ENCODE measurements at places on chromosomes 6 and 20.

GRCh38 chr6:11172501-11173327, 59.8 kb downstream of the NEDD9 start:
- DNase-seq, result peak; percentile 82

DNA sequence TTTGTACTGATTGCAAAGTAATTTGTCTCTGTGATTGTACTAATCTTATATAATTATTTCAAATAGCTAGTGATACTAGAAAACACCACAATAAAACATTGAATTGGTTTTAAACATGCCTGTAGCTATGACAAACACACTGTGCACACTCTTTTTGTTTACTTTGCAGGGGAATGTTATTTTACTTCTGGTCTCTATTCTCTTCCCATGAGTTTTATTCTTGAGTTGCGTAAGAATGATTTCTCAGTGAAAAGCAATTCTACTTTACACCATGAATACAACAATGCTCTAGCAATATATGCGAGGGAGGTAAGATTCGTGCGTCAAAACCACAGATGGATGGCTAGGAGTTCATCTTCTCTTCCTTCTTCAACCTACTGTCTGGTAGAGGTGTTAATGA, 68.4 kb upstream of the PHACTR1 start:
- no peak for DNase-seq

- no peak for DNase-seq
Measured at GRCh38 chr20:57190536-57191264, 75.7 kb downstream of the BMP7 start.

- DNase-seq, result no peak
Measured at GRCh38 chr6:84340422-84340821, 113.0 kb upstream of the CEP162 start.

DNA sequence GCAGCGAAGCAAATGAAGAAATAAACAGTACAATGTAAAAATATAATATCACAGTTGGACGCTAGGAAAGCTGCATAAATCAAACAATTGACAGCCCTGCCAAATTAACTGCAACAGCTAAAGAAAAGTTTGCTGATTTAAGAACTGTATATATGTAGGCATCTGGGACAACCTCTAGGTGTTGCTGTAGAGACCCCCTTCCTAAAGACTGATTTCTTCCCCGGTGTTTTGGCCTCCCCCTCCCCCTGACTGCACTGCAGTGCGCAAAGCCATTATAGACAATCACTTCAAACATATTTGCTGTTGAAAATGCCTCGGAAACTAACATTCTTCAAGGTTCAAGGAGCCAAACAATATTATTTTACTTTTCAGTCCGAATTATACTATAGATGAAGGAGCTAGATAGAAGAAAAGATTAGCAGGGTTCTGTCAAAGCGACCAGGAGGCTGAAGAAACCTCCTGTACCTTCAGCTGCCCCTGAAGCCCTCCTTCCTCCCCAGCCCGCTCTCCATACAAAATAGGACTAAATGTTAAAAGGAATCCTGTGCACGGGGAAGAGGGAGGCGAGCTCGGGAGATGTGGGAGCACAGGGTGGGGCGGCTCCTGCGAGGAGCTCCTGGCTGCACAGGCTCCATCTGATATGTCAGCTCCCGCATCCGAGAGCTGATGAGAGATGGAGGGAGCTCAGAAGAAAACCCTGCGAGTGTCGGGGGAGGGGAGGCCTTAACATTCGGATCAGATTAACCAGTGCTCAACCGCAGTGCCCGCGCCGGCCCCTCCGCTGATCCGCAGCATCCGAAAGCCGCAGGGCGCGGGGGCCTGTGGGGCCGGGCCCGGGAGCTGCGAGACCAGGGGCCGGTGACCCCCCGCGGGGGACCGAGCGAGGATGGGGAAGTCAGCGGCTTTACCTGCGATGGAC, 822 bp downstream of the ELOVL4 start:
- peak; percentile 32 for DNase-seq

DNA sequence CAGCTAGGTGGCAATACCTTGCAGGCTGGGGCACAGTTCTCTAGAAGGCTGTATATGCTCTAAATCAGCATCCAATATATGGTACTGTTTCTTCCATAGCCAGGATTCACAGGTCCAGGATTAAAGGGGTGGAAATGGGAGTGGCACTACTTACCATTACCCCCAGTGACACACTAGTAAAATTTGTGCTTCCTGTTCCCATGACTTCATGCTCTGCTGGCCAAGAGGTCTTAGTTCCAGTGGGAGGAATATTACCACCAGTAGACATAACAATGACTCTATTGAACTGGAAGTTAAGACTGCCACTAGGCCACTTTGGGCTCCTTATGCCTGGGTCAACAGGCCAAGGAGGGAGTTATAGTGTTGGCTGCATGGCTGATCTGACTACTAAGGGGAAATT, 174.3 kb upstream of the TNFAIP3 start:
- DNase-seq, result no peak

- no peak for DNase-seq
Measured at GRCh38 chr20:61056116-61056515, 195.9 kb upstream of the CDH4 start.

- peak; percentile 70 for DNase-seq
Measured at GRCh38 chr20:45322952-45323383, 14.9 kb upstream of the MATN4 start.

DNA sequence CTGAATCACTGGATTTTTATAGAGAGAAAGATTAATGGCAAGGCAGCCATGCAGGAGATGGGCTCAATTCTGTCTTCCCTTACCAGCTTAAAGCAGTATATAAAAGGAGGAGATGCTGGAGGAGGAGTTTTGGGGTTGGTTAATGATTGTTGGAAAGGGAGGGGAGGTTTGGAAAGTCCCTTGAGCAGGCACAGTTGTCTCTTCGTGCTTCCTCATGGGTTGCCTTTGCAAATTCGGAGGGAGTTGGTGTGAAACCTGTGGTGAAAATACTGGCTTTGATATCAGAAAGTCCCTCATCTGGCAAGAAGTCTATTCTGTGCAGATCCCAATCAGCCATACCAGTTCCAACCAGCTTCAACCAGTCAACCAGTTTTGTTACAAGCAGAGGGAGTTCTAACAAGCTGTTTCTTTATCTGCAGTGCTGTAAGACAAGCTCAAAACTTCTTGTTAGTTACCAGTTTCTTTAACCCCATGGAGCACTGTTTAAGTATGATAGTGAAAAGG, 107.0 kb downstream of the HIVEP1 start:
- peak; percentile 76 for DNase-seq

- DNase-seq, result no peak
Measured at GRCh38 chr20:24405810-24406209, 63.6 kb upstream of the SYNDIG1 start.

- DNase-seq, result no peak
Measured at GRCh38 chr6:20269181-20269580, 56.9 kb upstream of the MBOAT1 start.

- DNase-seq, result no peak
Measured at GRCh38 chr20:46619445-46619844, 31.8 kb downstream of the SLC13A3 start.

DNA sequence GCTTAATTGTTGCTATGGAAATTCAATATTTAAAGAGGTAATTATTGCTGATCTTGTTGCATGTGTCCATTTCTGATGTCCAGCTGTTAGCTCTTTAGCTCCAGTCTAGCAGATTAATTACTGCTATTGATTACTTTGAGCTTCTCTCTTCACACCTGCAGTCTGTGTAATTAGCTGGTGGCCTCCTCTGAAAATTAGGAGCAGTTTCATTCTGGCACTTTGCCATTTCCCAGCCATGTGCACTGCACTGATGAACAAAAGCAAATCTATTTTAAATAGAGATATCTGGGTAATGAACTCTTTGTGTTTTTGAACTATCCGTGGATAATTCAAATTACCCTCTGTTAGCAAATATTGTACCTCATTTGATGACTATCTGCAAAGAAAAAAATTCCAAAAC, 275.9 kb downstream of the RNF144B start:
- no peak for DNase-seq

- DNase-seq, result peak; percentile 38
Measured at GRCh38 chr6:147285087-147285855, 81.1 kb downstream of the STXBP5 start.

DNA sequence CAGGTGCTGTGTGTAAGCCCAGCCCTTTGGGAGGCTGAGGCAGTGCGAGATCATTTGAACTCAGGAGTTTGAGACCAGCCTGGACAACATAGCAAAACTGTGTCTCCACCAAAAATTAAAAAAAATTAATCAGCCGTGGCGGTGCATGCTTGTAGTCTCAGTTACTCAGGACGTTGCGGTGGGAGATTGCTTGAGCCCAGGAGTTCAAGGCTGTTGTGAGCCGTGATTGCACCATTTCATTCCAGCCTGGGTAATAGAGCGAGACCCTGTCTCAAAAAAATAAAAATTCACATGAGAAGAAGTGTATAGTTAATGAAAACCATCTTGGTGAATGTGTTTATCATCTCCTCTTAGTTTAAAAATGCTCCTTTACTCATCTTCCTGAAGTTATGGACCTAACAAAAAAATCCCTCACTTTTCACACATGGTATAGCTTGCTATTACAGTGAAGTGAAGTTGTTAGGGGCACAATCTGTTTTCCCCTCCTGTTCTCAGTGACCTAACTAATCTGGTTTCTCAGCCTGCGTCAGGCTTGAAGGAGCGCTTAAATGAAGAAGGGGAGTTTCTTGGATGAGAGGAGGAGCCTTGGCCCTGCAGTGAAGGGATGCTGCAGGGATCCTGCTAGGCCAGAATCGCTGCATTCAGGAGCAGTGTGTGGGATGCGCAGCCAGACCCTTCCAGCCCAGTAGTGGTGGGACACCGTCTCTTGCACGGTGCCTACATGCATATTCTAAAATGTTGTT, 45.3 kb downstream of the JARID2 start:
- DNase-seq, result no peak

GRCh38 chr6:19317431-19317986, 519.7 kb upstream of the ID4 start:
- DNase-seq, result no peak

GRCh38 chr6:71410164-71410566, 121.6 kb downstream of the OGFRL1 start:
- DNase-seq, result peak; percentile 8

- peak; percentile 65 for DNase-seq
Measured at GRCh38 chr6:119077643-119078375, 655 bp downstream of the FAM184A start.

DNA sequence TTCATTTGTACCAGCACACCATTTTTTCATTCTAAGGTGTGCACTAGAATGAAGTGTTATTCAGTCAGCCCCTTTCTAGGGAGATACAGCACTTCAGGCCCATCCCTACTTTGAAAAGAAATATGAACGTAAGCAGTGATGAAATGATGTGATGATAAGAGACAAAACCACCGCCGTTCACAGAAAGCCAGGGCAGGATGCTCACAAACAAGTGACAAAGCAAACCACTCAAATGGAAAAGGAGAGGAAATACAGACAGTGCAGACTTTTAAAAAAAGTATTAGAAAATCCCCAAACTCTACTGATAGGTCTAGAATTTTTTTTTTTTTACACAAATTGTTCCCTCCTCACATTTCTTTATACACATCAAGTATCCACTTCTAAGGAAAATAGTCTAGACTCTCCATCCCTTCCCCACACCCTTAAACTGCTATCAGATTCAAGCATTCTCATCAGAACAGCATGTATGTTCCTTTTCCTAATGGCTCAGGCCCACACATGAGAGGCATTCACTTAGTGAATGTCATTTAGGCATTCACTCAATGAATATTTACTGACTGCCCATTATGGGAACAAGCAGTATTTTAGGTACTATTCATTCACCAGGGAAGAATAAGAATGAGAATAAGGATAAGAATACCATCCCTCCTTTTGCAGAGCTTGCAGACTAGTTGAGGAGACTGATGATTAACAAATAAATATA, 243.5 kb downstream of the GMPR start:
- DNase-seq, result peak; percentile 45

GRCh38 chr6:80143419-80143937, 37.0 kb downstream of the BCKDHB start:
- no peak for DNase-seq

DNA sequence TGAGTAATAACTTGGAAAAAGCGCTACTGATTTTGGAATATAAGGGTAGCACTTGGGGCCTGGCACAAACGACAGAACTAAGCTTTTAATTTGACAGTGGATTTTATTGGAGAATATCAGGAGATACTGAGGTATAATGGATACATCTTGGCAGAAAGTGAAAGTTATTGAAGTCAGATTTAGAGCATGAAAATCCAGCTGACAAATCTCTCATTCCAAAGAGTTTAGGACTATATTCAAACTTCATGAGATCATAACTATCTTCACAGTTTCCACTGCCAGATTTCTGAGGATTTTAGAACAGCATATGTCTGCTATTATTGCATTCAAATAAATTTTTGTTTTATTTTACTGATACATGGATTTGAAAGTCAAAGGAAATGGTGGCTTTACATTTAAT, 132.3 kb upstream of the THEMIS start:
- DNase-seq, result no peak

DNA sequence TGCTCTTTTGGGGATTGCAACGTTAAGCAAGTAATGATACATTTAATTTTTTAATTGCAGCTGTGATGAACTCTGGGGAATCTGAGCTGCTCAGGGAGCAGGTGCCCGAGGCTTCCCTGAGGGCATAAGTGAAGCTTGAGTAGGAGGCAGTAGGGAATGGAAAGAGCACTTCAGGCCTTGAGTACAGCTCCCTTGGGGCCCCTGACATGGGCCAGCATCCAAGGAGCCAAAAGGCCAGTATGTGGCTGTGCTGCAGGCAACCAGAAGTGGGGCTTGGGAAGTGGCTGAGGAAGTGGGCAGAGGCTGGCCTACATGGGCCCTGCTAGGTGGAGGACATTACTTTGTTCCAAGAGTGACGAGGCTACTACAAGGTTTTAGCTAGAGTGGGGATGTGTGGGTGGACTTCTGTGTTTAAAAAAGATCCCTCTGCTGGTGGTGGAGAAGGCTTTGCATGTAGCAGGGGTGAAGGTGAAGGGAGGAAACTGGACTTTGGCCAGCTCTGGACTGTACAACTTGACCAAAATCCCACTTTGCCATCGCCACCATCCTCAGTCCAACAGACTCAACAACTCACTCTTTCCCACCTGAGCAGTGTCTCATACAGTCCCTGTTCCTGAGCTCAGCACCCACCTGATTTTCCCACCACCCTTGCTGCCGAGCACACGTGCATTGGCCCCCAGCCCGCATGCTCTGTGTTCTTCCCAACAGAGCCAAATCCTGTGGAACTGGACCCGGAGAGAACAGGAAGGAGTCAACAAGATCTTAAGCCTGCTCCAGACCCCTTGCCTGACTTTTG, 10.9 kb upstream of the ZNF831 start:
- no peak for DNase-seq

DNA sequence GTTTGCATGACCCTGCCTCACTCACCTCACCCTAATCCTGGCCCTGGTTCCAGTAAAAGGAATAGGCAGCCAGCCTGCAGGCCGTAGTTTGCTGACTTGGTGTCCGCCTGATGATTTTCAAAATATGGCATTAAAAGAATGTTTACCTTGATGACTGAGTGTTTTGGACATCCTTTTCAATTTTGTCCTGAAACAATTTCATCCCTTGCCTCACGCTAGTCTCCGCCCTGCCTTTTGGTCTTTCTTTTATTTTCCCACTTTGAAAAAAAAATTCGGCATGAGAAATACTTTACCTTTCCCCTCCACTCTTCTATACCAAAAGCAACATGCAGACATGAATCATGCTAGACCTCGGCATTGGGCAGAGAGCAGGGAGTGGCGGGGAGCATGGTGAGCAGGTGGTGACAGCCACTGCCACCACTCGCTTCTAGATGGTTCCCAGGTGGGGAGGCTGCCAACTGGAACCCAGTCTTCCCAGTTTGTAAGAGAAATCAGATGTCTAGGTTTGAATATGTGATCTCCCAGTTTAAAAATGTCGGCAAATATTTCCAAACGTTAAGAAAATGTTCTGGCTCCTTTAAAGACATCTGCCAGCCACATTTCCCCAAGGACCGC, 9.4 kb downstream of the CD40 start:
- DNase-seq, result no peak

- no peak for DNase-seq
Measured at GRCh38 chr6:1487239-1487638, 97.9 kb downstream of the FOXF2 start.

Measured in B cell (primary cell).